ENCODE measurements at places on chromosomes 11 and 22. TPM values are rescaled to one million over a fixed set of nuclear protein-coding genes. Genes with fewer than 3 reads are reported as not detected.

The SCN4B gene
- total RNA-seq: 0.09 TPM

The KCNJ1 gene
- not detected for total RNA-seq

The CHRM4 gene
- total RNA-seq: 0.28 TPM

The NEAT1 gene
- total RNA-seq: 78.3 TPM

The CCDC116 gene
- total RNA-seq: 0.09 TPM

The NTM gene
- 1.4 TPM for total RNA-seq

The STT3A gene
- 205 TPM for total RNA-seq

The FAM181B gene
- not detected for total RNA-seq

The NAALADL1 gene
- 6.1 TPM for total RNA-seq

The APOBEC3A gene
- not detected for total RNA-seq

The BARX2 gene
- total RNA-seq: not detected

The ANO3 gene
- total RNA-seq: not detected

The IGLL5 gene
- total RNA-seq: not detected

The NUDT8 gene
- 2.4 TPM for total RNA-seq

The PRODH gene
- total RNA-seq: under 0.01 TPM

The SAA1 gene
- not detected for total RNA-seq

The EXT2 gene
- total RNA-seq: 126 TPM

The KDM4D gene
- total RNA-seq: 0.72 TPM

The OR52A5 gene
- total RNA-seq: not detected

The MAPK12 gene
- total RNA-seq: 57.4 TPM

The TREH gene
- total RNA-seq: 0.09 TPM

The PDE3B gene
- total RNA-seq: 1.4 TPM

The MYO7A gene
- total RNA-seq: 0.18 TPM

The NXPE1 gene
- total RNA-seq: not detected

The VSIG10L2 gene
- not detected for total RNA-seq

The RASL10A gene
- total RNA-seq: 0.09 TPM

The TRIM29 gene
- total RNA-seq: 0.19 TPM

The TRMT2A gene
- total RNA-seq: 55.3 TPM

The ZNF280B gene
- total RNA-seq: 0.56 TPM

The PATE2 gene
- total RNA-seq: 0.09 TPM

The OR51E2 gene
- total RNA-seq: not detected

The OR5A1 gene
- not detected for total RNA-seq

The RASGRP2 gene
- 0.81 TPM for total RNA-seq

The PPP1R14B gene
- 313 TPM for total RNA-seq

The KRTAP5-1 gene
- total RNA-seq: not detected

The DBX1 gene
- total RNA-seq: not detected

The WDR74 gene
- total RNA-seq: 66.5 TPM
